DMS 273 treated with DMSO at 0.1 percent for 48 hours (cell line): ENCODE measurements at places on chromosomes 1 and 21.

DNA sequence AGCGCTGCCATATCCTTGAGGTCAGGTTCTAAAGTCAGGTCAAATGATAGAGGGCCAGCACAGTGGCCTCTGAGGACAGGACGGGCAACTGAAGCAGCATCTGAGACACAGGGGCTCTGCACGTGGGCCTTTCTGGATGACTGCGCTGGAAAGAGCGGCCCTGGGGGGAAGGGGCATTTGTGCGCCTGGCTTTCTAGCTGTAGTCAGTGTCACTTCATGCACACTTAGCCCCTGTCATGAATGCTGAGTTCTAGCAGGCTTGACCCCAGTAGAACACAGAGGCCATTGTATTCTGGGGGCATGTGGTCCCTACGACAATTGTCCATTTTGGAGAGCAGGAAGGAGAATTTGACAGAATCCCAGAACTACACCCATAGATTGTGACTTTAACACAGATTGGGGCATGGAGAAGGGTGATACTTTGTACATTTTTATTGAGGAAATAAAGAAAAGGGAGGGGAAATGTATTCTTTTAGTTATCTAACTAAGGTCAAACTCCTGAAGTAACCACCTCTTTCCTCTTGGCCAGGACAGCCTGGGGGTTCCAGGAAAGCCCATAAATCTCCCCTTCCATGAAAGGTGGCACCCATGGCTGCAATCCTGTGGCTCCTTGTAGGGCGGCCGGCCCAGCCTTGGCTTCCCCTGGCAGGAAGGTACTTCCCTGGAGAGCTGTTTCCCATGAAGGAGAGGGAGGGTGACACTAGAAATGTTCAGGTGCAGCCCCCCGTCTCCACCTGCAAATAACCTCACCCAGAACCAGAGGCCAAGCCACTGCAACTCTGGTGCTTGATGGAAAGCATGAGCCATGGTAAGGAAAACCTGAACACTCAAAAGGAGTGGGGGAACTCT, 34.4 kb downstream of the NTPCR start:
- DNase-seq: no peak

GRCh38 chr1:234258071-234258470, 115.2 kb upstream of the COA6 start:
- DNase-seq: no peak

DNA sequence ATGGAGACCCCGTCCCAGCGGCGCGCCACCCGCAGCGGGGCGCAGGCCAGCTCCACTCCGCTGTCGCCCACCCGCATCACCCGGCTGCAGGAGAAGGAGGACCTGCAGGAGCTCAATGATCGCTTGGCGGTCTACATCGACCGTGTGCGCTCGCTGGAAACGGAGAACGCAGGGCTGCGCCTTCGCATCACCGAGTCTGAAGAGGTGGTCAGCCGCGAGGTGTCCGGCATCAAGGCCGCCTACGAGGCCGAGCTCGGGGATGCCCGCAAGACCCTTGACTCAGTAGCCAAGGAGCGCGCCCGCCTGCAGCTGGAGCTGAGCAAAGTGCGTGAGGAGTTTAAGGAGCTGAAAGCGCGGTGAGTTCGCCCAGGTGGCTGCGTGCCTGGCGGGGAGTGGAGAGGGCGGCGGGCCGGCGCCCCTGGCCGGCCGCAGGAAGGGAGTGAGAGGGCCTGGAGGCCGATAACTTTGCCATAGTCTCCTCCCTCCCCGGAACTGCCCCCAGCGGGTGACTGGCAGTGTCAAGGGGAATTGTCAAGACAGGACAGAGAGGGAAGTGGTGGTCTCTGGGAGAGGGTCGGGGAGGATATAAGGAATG, 505 bp downstream of the LMNA start:
- no peak for DNase-seq

- DNase-seq: no peak
These were observed 5.9 kb upstream of the MPL start for GRCh38 chr1:43331688-43332087.

DNA sequence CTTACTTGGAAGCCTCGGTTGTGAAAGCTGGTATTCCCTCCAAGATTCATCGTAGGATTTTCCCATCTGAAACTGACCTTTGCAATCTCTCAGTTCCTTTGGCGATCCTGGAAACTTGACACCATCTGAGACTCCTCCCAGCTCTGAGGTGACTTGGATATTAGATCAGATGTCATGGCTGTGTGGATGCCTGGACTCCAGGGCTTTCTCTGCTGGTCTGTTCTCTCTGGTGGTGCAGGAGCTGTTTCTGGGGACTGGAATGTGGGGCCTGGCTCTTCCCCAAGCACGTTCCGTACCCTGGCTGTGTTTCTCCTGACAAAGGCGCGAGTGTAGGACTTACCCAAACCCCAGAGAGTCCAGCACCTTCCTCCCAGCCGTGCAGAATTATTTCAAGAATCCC, 252.2 kb downstream of the RPS6KC1 start:
- no peak for DNase-seq

DNA sequence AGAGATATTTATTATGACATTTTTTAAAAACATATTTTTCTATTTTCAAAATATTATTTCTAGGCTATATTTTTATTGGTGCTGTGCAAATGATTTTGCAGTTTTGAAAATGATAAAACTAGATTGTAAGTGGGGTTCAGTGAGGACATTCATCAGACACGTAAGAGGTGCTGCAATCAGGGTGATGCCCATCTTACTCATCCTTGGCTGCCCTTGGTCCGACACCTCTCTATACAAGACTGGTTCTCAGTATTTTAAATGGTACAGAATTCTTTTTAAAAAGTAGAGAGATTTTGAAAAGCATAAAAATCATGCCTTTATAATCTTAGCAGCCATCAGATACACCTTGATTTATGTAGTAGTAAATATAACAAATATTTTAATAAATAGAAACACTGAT, 24.0 kb downstream of the HENMT1 start:
- no peak for DNase-seq

- no peak for DNase-seq
These were observed 84.1 kb downstream of the LYST start for GRCh38 chr1:235782601-235783000.

GRCh38 chr1:103937763-103938357, 188.2 kb downstream of the AMY1C start:
- no peak for DNase-seq

GRCh38 chr1:50084389-50084788, 24.3 kb upstream of the ELAVL4 start:
- DNase-seq: no peak

DNA sequence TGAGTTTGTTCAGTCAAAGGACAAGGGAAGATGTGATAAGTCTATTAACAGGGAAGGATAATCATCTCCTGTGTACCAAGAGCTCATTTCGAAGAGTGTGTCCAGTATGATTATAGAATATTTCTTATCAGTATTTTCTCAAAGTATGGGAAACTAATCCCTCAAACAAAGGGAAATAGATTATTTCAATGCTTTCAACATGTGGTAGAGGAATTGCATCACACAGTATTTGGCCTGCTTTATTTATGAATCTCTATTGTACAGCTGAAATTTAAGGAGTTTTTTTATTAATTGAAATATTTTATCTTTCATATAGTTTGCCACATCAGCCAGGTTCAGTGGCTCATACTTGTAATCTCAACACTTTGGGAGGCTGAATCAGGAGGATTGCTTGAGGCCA, 151.0 kb downstream of the CLEC20A start:
- no peak for DNase-seq

DNA sequence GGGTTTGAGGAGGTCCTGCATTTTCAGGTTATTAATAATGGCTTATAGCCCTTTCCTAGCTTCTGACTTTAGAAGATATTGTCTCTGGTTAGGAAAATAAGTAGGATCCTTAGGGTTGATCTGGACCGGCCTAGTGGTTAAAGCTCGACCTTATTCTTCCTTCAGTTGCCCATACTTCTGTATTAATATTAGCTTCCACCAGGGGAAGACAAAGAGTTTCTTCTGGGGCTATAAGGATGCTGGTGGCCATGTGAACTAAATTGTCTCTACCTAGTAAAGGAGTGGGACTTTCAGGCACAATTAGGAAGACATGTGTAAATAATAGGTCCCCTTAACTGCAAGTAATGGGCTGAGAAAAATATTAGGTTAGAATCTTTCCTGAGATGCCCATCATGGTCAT, 20.6 kb upstream of the FCGR2A start:
- no peak for DNase-seq

GRCh38 chr1:6507037-6507428, 15.6 kb upstream of the PLEKHG5 start:
- no peak for DNase-seq

- no peak for DNase-seq
These were observed 49.8 kb downstream of the GIPC2 start for GRCh38 chr1:78095593-78095992.

GRCh38 chr21:42680429-42680828, 27.0 kb downstream of the PDE9A start:
- no peak for DNase-seq

GRCh38 chr1:17059391-17060305, 5.8 kb upstream of the SDHB start:
- peak; percentile 24 for DNase-seq

- DNase-seq: no peak
These were observed 38.3 kb downstream of the PRDM15 start for GRCh38 chr21:41840880-41841279.

DNA sequence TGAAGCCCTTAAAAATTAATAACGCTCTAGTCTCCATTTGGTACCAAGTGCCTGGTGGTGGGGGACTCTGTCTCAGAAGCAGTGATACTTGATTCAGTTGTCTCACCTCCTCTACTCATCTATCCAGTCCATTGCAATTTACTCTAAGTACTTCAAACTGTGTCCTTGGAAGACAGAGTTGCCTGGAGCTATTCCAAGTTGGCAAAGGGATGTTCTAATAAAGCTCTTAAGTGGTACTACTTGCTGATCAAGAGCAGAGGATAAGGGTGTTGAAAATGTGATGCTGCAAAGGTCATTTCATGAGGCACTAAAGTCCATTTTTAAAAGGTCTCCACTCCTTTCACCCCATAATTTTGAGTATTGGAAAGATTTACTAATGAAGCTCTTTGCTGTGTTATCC, 142.2 kb downstream of the NFIA start:
- DNase-seq: peak; percentile 62

GRCh38 chr1:14616632-14617396, 18.3 kb downstream of the KAZN start:
- DNase-seq: no peak

- no peak for DNase-seq
These were observed 79.7 kb downstream of the TBX19 start for GRCh38 chr1:168360151-168361021.

GRCh38 chr1:156760092-156760795, 7.1 kb upstream of the PRCC start:
- DNase-seq: peak; percentile 41

- no peak for DNase-seq
These were observed 34.7 kb downstream of the CDCA8 start for GRCh38 chr1:37726751-37727585.

- DNase-seq: no peak
These were observed 56.0 kb upstream of the POU3F1 start for GRCh38 chr1:38102636-38103035.

DNA sequence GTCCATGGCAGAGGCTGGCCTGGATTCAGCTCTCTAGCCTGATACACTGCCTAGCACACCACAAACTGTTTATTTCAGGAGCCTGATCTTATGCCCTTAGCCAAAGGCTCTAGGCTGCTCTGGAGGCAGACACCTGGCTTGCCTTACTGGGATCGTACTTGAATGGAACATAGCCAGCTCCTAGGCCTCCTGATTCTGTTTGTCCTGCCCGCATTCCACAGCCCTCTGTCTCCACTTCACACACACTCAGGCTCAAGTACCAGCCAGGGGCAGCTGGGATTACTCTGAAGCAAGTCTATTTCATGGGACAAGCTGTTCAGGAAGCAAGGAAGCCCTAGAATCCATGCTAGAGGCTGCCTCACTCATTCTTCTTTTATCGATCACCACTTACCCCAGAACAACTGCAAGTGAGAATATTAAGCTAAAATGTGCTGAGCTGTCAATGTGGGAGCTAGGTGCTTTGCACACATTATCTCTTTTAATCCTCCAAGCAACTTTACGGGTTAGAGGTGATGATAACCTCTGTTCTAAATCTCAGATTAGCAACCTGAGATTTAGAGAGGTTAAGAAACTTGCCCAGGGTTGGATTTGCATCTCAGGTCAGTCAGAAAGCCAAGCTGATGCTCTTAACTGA, 31.1 kb upstream of the CYP4B1 start:
- DNase-seq: no peak

DNA sequence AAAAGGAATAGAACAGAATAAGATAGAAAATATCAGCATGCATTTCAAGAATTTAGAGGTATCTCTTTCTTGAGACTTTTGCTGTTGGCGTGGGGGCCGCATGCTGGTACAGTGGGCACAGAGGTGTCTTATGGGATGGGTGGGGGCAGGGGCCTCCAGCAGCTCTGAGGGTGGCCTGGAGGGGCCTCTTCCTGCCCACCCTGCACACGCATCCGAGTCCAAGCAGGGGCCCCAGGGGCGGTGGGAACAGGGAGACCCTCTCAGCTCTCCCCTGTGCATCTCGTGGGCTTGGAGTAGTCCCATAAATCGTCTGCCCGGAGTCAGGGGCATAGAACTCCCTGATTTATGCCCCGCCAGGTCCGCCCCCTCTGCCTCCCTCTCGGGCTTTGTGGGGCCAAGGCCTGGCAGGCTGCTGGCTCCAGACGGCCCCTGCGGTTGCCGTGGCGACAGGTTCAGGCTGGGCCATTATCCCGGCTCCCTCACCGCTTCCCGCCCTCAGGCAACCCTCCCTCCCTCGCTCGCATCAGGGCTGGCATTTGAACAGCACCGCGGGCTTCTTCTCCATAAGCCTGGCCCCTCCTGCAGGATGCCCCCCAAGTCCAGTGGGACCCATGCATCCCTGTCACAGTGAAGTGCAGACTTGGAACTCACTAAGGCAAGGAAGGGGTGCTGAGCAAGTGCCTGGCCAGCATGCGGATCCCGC, 133.2 kb upstream of the ZBTB40 start:
- DNase-seq: peak; percentile 36

DNA sequence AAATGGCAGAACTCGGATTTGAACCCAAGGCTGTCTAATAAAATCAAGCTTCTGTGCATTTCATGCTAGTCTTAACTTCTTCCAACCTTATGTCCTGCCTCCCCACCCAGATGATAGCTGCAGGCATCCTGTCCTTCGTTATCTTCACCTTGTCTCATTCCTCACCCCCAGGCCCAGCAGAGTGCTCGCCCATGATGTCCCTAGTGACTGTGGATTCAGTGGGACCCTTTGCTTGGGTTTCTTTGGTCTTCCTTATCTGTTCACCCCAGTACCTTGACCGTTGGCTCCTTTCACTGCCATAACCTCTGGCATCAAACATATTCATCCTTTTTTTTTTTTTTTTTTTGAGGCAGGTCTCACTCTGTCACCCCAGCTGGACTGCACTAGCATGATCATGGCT, 5.6 kb upstream of the BSDC1 start:
- DNase-seq: no peak

- no peak for DNase-seq
These were observed 3.9 kb upstream of the CD1C start for GRCh38 chr1:158285756-158286241.
